NCI-H187 (cell line): ENCODE measurements at places on chromosomes 5 and 9.

- no peak for DNase-seq
Measured at GRCh38 chr5:178640331-178641045, 13.6 kb upstream of the CLK4 start.

- DNase-seq = no peak
Measured at GRCh38 chr9:129863059-129863690, 27.9 kb downstream of the USP20 start.

DNA sequence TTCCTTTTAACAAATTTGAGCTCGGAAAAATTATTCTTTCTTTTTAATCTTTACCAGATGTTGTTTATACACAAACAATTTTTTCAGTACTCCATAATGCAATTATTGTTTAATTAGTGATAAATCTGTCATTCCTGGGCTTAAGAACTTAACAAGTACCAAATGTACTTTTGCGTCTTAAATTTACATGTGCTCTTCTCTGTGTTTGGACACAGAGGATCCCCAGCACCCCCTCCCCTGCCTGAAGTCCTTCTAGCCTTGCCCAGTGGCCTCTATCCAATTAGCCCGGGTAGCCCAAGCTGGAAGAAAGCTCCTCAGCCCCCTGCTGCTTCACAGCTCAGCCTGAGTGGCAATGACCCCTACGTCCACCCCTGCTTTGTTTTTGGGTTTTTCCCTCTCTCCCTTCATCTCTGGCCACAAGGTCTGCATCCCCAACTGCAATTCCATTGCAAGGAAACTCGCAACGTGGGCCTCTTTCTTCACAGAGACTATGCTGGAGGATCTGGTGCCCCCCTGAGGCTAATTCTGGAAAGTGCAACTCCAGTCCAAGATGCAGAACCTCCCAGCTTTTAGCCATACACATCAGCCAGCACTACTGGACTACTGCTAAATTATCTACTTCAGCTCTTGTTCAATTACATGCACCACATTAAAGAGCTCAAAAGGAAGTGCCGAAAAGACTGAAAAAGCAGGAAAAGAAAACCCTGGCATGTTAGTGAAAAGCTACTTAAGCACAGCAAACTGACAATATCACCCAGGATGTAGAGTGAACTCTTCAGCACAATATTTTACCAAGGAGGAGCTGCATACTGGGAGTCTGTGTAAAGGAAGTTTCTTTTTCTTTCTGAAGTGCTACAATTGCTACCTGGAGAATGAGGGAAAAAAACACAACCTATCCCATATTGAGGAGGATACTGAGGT is 186.2 kb downstream of the FANCC start:
- no peak for DNase-seq

- DNase-seq = no peak
Measured at GRCh38 chr5:145960848-145961600, 24.6 kb downstream of the SH3RF2 start.

DNA sequence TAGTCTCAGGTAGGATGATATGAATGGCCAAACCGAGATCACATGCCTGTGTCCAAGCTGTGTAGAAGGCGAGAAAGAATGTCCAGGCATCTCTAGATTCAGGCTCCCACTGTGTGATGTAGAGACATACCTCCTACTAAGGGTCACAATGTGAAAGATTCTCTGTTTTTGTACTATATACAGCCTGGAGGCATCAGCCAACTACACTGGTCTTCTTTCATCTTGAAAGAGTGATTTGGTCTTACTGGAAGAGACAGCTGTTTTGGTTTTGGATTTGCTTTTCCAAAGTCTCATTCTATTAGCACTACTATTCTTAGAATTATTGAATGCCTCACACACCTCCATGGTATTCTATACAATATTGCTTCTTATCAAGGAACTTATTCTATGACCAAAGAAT is 26.4 kb downstream of the ERCC8 start:
- no peak for DNase-seq

GRCh38 chr5:13303445-13303844 is 641.0 kb downstream of the DNAH5 start:
- no peak for DNase-seq

DNA sequence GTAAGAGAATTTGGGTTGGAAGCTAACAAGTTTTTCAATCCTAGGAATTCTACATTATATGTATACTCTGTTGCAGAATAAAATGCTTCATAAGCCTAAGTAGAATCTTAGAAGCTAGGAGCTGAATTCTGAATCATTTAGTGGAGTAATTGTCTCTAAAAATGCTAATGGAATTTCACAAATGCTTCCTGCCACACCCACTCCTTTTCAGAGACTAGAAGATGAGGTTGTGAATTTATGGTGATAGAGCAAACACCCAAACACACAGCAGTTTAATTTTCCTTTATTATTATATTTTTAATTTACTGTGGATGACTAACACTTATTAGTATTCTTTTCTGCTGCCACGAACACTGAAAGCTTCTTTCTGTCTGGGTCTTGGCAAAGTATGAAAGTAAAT is 208.0 kb upstream of the PDE4D start:
- no peak for DNase-seq

DNA sequence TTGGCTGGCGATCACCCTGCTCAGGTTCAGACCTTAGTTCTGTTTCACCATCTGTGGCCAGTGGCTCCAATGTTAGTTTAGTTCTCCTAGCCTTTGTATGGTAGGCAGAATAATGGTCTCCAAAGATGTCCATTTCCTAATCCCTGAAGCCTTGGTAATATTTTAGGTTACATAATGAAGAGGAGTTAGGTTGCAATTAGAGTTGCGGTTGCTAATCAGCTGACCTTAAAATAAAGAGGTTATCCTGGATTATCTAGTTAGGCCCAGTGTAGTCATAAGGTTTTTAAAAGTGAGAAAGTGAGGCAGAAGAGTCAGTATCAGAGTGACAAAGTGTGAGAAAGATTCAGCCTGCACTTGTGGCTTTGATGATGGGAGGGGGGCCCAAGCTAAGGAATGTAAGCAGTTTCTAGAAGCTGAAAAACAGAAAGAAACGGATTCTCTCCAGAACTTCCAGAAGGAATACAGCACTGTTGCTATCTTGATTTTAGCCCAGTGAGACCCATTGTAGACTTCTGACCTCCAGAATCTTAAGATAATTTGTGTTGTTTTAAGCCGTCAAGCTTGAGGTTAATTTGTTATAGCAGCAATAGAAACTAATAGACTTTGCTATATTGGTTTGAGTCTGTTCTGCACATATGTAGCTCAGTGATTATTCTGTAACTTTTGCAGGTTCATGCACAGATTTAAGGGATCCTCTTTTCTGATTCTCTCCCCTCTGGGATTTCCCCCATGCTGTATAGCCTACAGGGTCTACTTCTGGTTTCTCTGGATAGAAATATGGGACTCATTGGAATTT is 21.6 kb downstream of the LNPEP start:
- no peak for DNase-seq

GRCh38 chr5:173862047-173862477 is 26.1 kb upstream of the CPEB4 start:
- DNase-seq = no peak

DNA sequence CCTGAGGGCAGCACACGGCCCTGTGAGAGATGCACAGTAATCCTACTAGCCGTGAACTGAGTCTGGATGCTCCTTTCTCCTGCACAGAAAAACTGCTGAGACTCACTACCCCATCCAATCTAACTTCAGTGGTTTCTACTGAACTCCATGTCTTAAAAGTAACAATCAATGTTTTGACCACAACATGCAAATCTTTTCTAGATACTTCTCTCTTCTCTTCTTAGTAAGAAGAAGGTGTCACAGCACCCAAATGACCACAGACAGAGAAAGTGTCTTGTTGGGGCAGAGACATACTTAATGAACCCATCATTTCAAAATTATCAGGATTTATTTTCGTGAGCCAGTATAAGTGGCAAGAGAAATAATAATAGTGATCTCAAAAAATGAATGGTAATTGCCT is 285.8 kb upstream of the MEF2C start:
- no peak for DNase-seq

- no peak for DNase-seq
Measured at GRCh38 chr5:140213370-140213983, 38.5 kb downstream of the CYSTM1 start.
